Mucosa of gallbladder (tissue), 1 donor: ENCODE measurements at places on chromosomes 2 and 18. TPM values are rescaled to one million over a fixed set of nuclear protein-coding genes. Genes with fewer than 3 reads are reported as not detected.

DNA sequence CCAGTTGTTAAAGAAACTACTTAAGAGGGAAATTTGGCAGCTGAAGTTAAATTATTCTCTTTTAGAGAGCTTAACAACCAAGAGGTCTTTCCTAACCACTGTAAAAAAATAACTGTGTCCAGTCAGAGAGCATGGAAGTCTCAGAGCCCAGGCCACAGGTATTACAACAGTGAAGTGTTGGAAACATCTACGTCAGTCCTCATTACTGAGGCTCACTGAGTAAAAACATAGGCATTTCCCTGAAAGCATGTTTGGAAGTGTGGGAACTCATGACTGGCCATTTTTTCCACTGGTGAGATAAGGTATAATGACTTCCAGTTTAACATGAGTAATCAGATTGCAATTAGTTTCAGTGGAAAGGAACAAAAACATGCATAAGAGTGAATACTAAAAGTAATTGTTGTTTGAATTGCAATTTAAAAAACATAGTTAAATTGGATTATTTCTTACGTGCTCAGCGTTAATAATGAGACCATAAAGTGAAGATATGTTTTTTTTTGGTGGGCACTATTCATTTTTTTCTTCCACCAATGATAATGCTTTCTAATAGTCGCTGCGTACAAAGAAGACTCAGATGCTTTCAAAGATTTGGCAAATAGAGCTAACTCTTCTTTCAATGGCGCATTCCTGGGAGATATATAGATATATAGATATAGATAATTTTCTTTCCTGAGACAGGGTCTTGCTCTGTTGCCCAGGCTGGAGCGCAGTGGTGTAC is 60.8 kb downstream of the EFEMP1 start:
- no peak for DNase-seq

Gene LAMA1
- 0.49 TPM for total RNA-seq

- no peak for DNase-seq
These were observed 296.7 kb downstream of the METTL4 start for GRCh38 chr18:2274613-2275012.

GRCh38 chr2:5703166-5703565 is 11.0 kb downstream of the SOX11 start:
- no peak for DNase-seq

- peak; percentile 4 for DNase-seq
These were observed 43.1 kb upstream of the TEX51 start for GRCh38 chr2:126855606-126856005.

DNA sequence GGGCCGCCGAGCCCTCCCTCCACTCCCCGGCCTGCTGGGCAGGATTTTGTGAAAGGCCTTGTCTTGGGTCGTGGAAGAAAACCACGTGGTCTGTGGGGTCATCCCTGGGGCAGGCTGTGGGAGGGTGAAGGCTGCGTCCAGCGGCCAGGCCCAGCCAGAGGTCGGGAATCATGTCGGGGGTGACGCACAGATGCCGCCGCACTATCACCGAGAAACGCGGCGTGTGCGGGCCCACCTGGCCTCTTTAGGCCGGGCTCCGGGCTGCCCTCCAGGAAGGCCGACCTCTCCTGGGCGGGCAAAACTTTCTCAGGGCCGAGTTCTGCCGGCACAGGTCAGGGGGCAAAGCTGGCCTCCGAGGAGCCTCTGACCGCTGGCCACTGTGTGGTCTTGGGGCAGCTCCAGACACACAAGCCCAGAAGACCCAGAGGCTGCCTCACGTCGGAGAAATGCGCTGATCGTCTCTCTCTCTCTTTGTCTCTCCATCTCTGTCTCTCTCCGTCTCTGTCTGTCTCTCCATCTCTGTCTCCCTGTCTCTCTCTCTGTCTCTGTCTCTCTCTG is 28.4 kb downstream of the NFATC1 start:
- no peak for DNase-seq
